ENCODE measurements at places on chromosomes 7 and 10.
A peak's percentile ranks its signal among the peaks of the same experiment; 100 is the strongest.

DNA sequence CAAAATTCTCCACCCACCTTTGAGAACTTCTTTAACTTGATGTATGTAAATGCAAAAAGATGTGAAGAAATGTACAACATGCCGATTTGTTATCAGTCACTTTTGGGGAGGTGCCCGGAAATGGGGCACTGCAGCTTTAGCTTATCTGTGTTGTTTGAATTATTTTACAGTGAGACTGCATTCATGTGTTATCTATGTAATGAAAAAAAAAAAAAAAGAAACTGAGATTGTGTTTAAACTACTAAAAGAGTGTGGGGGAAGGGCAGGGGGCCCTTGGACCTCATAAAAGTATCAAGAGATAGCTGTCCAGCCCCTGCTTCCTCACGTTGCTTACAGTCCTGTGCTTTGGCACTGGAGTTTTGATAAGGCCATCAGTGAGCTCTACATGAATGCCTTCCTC is 259.4 kb downstream of the STK31 start:
- no peak for DNase-seq

DNA sequence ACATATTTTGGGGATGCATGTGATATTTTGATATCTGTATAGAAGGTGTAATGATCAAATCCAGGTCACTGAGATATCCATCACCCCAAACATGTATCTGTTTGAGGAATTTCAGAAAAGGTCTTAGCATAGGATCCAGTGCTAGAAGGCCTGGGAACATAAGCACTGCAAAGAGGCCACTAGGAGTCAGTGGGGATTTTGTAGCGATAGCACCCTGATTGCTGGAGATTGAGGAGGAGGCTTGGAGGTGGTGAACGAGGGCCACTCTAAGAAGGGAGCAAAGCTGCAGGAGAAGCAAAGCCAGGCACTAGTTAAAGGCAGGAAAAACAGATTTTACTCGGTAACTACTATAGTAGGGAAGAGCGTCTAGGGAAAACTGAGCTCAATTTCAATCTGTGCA is 324.0 kb downstream of the LHFPL3 start:
- no peak for DNase-seq

DNA sequence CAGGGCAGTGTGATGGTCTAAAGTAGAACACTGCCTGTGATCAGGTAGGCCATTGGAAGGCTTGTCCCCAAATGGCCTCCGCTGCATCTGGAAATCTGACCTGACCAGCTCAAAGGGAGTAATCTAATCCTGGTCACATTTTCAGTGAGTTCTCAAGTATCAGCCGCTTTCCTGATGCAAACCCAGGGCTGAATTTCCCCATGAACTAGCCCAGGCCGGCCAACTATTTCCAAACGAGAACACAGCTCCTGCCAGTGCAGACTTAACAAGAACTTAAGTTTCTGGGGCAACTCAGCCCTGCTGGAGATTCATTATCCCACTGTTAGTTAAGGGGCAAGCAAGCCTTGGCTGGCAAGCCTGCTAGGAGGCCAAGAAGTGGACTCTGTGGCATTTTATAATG is 59.6 kb upstream of the FAM180A start:
- DNase-seq, result no peak

GRCh38 chr10:132700156-132701098 is 85.5 kb downstream of the NKX6-2 start:
- no peak for DNase-seq

- no peak for DNase-seq
These were observed 35.3 kb upstream of the SEMA3C start for GRCh38 chr7:80954191-80954590.

- peak; percentile 63 for DNase-seq
These were observed 18.3 kb downstream of the FZD9 start for GRCh38 chr7:73451780-73452398.

- peak; percentile 26 for DNase-seq
These were observed 994 bp downstream of the SLC25A28 start for GRCh38 chr10:99619090-99619800.

DNA sequence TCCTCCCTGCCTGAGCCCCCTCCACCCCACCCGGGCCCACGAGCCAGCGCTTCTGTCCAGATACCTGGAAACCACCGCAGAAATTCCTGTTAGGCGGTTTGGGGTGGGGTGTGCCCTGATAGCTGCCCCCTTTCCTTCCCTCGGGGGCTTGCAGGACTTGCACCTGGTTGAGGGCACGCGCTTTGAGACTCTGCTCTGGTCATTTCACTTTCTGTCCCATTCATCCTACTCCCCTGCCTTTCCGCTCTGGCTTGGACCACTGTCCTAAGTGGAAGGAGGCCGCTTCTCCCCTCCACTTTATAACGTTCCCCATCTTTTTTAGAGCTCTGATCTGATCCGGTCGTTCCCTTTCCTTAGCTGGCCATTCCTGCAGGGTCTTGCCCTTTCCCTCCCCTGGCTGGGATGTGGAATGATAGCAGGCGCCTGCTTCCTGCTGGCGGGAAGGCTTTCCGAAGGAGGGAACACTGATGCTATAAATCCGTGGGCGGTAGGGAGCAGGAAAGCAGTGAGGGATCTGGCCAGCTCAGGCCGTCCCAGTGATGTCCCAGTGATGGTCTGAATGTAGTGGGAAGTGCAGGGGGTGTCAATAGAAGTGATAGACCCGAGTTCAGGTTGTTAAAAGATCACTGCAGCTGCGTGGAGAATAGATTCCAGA is 852 bp upstream of the PRKAR1B start:
- DNase-seq, result no peak

- no peak for DNase-seq
These were observed 2.9 kb upstream of the PALD1 start for GRCh38 chr10:70475661-70476060.

DNA sequence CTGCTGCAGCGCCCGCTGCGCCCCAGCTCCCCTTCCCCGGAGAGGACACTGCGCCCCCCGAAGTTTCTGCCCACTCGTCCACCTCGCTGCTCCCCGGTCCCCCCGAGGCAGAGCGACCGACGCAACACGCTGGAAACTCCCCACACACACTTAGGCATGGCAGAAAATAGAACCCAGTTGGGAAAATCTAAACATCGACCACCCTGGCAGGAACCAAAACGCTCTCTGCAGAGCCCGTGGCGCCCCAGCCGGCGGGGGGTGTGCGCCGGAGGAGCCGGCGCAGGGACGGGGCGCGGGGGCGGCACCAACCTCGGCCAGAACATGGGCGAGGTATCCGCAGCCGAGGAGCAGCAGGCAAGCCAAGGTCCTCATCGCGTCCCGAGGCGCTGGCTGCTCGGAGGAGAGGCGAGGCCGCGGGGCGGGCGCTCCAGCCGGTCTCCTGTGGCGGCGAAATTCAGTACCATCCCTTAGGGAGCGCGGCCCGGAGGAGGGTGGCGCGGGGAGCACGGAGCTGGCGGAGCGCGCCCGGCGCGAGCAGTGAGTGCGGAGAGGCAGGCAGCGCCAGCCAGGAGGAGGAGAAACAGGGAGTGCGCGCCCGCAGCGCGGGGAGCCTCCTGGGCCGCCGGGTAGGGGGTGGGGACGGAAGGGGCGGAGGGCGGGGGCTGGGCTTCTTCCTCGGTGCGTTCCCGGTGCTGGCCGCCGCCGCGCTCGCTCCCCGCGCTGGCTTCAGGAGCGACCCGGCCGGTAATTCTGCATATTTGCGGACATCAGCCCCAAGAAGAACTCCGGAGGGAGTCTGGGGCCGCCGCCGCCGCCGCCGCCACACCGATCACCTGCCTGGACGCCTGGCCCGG is 789 bp downstream of the PDGFA start:
- no peak for DNase-seq

DNA sequence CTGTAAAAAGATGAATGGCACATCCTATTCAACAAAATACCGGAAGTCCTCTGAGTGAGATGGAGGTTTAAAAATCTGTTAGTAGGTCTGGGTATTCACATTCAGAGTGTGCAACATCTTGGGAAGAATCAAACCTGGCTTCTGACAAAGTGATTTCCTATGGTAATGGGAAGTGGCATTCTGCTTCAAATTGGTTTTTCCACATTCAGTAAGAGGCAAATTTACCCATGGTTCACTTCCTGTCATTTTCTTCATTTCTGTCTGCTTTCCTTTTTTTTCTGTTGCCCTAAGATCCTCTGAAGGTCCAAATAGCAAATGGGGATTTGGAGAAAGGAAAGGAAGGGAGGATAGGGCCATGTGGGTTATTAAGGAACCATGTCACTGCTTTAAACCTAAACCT is 218.3 kb downstream of the DOCK4 start:
- no peak for DNase-seq

GRCh38 chr10:131874991-131875451 is 25.8 kb upstream of the PPP2R2D start:
- DNase-seq, result peak; percentile 34

DNA sequence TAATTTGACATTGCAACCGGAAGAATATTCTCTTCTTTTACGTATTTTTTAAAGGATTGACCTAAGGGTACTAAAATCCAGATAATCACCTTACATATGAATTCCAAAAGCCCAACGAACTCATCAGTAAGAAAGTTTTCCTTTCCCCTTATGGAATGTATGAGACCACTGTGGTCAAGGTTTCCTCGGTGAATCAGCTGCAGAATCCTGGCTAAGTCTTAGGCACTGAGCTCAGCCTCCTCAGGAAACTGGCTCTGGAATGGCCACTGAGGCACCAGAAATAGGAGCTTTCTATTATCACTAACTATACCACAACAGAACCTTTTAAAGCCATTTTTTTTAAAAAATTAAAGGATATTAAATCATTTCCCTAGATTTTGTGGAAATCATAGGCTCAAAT is 21.0 kb downstream of the SVIL start:
- no peak for DNase-seq

- DNase-seq, result no peak
These were observed 227.0 kb upstream of the HDAC9 start for GRCh38 chr7:18268571-18268970.

- no peak for DNase-seq
These were observed 192.9 kb upstream of the PLXDC2 start for GRCh38 chr10:19623321-19623720.

DNA sequence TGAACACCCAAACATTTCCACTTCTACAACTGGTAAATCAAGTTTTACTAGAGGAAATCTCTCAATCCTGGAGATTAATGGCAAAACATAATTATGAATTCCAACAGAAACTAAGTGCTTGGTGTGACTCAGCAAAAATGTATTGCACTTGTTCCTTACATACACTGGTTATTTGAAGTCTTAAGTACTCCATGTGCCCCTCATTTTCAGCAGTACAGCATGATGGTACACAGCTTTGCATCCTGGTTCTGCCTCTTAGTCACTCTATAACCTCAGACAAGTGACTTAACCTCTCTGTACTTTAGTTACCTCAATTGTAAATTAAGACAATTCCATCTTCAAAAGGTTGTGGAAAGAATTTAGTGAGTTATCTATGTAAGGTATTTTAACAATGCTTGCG is 12.9 kb downstream of the SLC16A12 start:
- no peak for DNase-seq

- no peak for DNase-seq
These were observed 669.3 kb upstream of the LRRN3 start for GRCh38 chr7:110421490-110422241.

DNA sequence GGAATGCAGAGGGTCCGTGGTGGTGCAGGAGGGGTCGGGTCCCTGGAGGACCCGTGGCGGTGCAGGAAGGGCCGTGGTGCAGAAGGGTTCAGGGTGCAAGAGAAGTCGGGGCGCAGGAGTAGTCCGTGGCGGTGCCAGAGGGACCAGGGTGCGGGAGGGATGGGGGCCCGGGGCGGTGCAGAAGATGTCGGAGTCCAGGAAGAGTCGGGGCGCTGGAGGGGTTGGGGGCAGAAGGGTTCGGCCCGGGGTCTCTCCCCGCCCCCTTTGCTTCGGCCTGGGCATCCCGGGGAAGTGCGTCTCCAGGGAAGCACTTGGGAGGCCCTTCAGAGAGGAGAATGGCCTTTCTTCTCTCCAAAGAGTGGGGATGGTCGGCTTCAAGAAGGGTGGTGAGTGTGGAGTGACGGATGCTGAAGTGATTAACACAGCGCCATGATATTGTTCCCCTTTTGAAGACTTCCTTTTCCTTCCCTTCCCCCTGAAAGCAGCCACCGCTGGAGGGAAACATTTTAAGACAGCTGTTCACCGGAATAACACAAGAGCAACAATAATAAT is 997 bp downstream of the WDR37 start:
- DNase-seq, result peak; percentile 25

DNA sequence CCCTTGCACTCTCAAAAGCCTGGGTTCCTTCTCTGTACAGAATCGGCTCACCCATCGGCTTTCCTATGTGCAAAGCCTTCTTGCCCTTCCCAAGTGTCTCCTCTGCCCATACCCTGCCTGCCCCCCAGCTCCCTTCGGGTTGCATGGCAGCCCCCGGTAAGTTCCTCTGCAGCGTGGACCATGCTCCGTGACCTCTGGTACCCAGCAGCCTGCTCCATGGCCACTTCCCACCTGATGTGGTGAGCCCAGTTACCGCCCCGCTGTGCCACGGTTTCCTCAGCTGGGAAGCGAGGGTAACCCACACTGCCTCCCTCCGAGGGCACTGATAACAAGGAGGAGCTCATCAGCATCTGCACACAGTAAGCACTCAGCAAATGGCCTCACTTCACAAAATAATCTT is 106.8 kb upstream of the DDC start:
- no peak for DNase-seq

DNA sequence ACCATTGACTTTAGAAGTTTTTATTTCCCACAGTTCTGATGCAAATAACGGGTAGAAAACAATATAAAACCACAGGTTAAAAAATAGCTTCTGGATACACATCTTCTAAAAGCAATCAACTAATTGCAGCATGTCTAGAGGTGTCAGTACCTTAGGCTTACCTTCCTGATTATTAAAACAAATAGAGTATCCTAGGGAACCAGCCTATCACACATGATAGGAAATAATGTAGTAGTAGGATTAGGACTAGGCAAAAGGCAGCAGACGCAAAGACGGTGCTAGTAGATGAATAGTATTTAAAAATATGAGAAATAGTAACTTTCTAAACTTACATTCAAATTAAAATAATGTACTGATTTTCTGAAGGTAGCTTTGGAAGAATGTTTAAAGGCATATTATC is 41.7 kb upstream of the PHYHIPL start:
- no peak for DNase-seq

- DNase-seq, result no peak
These were observed 90.0 kb upstream of the STK17A start for GRCh38 chr7:43492896-43493295.

DNA sequence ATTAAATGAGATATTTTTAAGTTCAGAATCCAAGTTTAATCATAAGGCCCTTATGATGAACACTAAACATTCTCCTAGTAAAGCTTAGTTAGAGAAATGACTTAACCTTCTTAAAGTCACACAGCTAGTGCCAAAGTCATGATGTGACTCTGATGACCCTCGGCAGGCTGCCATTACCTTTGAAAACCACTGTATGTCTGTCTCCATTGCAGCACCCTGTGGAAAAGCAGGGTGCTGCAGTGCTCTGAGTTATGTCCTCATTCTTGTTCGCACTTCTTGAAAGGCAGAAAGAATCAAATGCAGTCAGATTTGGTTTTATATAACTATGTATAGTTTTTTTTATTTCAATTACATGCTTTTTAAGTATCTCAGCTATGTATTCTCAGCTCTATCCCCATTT is 105.0 kb downstream of the PHTF2 start:
- DNase-seq, result no peak

DNA sequence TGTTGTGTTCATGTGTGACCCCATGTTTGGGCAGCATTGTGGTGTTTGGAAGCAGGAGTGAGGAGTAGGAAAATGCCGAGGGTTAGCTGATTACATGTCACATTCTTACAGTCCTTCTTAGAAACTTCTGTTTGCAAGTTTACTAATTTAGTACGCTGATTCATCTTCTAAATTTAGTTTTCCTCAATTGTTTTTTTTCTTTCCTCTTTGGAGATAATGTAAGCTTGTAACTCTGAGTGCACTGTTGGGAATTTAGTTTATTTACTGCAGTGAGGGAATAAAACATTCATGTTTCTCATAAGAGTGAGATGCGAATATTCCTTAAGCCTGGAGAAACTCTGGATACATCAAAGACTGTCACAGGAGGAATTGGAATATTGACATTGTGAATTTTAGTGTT is 135.0 kb downstream of the NT5C2 start:
- no peak for DNase-seq

Data from CD4-positive, alpha-beta T cell treated with Interleukin-4 for 4 hours (primary cell).